CD4-positive, alpha-beta T cell treated with Interleukin-15 for 4 hours (primary cell): ENCODE measurements at places on chromosomes 6 and 20.

GRCh38 chr6:17536586-17536985 is 63.5 kb upstream of the FAM8A1 start:
- DNase-seq = no peak

DNA sequence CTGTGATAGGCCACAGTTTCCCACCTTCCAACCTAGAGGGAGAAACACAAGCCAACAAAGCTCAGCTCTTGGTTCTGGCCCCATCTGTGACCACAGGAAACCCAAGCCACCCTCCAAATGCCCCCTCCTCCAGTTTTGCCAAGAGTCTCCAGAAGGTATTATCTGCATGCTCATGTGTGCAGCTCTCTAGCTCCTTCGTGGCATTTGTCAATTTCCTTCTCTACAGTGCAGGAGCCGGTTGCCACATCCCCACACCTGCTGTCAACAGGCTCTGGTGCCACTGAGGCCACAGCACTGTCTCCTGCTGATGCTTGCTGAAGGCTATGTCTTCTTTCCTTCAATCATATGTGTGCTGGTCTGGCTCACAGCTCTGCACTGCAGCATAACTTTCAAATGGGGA is 177.2 kb downstream of the CLIC5 start:
- no peak for DNase-seq

GRCh38 chr6:143652841-143653331 is 24.9 kb upstream of the PHACTR2 start:
- DNase-seq = no peak

GRCh38 chr6:3297909-3298308 is 39.2 kb downstream of the PSMG4 start:
- DNase-seq = no peak

DNA sequence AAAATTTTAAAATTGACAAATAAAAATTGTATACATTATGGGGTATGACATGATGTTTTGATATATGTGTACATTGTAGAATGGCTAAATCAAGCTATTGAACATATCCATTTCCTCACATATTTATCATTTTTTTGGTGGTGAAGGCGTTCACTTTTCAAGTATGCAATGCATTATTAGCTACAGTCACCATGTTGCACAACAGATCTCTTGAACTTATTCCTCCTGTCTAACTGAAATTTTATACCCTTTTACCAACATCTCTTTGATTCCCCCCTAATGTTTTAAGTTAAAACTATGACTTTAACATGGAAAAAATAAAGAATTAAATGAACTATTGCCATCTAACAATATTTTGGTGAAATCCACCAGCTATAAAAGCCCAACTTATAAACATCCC is 65.2 kb upstream of the UST start:
- no peak for DNase-seq

- DNase-seq = no peak
These were observed 211.2 kb downstream of the C6orf118 start for GRCh38 chr6:165098165-165098564.

GRCh38 chr6:40755749-40756452 is 168.7 kb upstream of the LRFN2 start:
- no peak for DNase-seq

- no peak for DNase-seq
These were observed 15.2 kb downstream of the PGBD1 start for GRCh38 chr6:28296520-28297060.

DNA sequence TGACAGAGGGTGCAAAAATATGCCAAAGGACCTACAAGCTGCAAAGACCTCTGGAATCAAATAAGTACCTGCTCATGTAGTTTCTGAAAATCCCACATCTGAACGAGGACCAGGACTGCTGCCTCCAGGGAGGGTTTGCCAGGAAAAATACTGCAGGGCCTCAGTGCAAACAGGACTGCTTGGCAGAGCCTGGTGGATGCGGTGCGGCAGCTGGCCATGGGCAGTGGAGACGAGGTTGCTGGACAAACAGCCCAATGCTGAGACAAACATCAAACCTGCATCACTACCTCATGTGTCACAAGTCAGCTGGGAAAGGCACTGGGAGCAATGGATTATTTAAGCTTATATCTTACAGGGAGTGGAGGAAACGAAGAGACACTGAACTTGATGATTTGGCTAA is 238.8 kb downstream of the PAX1 start:
- no peak for DNase-seq

DNA sequence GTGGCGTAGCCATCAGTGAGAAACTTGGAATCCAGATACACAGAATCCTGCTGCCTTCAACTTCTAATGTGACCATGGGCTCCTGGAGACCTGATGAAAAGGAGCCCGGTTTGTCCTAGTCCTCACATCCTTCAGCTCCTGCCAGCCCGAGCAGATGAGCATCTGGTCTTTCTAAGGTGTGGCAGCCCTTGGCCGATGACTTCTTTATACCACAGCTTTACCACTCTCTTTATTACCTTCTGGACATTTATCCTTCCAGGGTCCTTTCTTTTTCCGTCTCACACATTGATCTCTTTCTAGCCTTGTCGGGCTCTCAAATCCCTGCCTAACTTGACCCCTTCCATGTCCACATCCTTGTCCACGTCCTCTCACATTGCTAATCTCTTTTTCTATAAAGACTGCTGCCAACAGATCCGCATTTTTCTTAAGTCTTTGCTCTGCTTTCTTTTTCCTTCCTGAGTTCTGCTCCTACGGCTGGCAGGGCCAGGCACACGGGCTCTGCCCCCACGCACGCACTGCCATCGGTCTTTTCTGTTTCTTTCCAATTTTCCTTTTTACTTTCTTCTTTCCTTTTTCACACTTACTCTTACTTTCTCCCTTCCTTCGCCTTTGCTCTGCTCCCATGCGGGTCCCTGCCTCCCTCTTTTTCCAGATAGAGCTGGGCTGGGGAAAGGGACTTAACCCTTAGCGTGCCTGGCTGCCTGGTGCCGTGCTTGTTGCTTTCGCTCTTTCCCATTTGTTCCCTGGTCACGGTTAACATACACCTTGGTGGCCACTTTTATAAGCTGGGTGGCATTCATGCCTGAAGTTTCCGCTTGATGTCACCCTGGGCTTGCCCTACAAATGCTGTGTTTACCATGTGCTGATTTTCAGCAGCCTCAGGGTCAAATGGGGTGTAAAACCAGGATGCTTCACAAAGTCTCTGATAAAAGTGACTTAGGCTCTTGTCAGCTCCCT is 9.4 kb upstream of the GMPR start:
- no peak for DNase-seq

DNA sequence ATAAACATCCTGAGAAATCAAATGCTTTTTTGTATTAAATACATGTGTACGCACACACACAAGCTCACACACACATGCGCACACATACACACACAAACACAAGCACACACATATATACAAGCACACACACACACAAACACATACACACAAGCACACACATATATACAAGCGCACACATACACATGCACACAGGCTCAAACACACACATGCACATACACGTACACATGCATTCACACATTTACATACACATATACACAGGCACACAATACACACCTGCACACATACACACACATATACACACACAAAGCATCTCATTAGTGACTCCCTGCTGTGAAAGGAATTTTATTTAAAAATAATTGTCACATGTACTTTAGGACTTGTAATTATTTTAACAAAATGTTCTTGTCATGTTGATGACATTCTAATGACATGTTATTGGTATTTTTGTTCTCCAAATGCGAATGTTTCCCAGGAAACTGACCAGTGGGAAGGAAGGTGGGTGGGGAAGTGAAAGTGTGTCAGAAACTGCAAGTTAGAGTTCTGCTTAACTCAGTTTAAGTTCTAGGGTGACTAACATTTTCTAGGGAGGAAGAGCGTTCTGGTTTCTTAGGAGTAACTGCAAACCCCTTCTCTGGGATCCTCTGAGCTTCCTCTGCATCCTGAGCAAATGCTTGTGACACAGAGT is 113.9 kb upstream of the ZNF217 start:
- DNase-seq = peak; percentile 40

DNA sequence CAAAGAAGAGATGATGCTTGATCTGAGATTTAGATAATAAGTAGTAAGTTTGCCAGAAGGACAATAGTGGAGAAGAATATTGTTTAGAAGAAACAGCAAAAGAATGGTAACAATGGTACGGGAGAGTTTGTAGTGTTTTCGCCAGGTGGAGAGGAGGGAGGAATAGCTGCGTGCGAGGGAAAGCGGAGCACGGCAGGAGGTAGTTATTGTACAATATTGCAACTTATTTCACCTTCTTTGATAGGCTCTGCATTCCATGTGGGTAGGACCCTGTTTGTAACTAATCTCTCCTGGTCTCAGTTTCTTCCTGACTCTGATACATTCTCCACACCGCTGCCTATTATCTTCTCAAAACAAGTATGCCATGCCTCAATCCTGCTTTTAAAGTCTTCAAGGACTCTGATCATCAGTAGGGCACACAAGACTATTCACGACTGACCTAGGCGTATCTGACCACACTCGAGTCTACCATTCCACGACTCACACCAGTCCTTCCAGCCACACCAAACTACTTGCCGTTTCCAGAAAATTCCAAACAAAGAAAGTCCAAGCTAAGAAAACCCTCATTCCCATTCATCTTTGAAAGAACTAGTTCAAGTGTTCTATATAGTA is 1.1 kb downstream of the PPIL4 start:
- no peak for DNase-seq

DNA sequence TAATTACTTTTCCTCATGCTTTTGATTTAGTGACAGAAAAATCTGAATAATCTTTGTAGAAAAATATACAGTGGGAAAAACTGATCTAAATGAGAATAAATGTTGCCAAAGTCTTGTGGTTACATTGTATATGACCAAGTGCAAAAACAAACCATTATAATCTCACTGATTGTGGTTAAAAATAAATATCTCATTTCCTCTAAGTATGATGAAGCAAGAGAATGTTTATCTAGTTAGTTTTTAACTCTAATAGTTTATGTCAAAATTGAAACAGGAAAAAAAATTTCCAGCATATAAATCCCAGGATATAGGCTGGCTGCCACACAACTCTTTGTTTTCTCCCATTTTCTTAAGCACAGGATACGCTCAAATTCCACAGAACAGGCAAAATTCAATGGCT is 392.7 kb upstream of the ID4 start:
- no peak for DNase-seq

DNA sequence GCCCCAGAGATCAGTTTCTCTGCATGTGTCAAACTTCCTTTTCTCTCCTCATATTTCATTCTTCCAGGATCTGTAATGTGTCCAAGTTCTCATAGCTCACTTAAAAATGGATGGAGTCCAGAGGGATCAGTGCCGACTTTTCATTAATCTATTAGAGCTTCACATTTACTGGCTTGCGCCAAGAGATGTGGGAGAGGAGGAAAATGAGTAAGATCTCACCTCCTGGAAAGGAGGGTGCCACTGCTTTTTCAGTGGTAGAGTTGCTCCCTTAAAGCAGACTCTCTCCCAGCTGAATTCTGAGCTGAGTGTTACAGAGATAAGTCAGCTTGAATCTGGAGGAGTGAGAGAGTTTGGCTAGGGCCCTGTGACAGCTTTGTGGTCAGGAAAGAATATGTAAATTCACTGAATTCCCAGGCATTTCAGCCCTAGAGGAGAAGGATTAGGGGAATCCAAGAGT is 175.9 kb downstream of the SOX4 start:
- no peak for DNase-seq

GRCh38 chr20:32681175-32682084 is 7.7 kb upstream of the C20orf203 start:
- DNase-seq = no peak

DNA sequence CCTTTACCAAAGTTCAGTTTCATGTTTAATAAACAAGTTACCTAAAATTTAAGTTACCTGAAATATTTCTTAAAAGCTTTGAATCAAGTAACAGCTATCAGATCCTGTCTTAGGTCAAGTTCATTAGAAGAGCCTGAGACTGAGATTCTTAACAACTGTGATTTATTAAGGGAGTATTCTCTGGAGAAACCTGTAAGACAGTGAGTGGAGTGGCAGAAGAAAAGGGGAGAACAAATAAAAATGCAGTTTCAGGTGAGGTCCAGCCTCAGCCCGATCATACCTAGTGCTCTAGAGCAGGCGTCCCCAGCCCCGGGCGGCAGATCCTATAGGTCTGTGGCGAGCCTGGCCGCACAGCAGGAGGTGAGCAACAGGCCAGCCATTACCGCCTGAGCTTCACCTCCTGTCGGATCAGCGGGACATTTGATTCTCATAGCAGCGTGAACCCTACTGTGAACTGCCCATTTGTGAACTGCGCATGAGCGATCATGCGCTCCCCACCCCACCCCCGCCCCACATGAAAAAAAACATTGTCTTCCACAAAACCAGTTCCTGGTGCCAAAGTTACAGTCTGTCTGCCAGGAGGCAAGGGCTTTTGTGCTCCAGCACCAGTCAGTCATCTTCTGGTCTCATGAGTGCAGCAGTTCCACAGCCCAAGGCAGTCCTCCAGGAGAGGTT is 59.2 kb upstream of the ADGRB3 start:
- DNase-seq = no peak

- DNase-seq = no peak
These were observed 147.9 kb downstream of the HAO1 start for GRCh38 chr20:7792150-7792869.

- DNase-seq = no peak
These were observed 113.9 kb downstream of the FYN start for GRCh38 chr6:111759331-111759835.

DNA sequence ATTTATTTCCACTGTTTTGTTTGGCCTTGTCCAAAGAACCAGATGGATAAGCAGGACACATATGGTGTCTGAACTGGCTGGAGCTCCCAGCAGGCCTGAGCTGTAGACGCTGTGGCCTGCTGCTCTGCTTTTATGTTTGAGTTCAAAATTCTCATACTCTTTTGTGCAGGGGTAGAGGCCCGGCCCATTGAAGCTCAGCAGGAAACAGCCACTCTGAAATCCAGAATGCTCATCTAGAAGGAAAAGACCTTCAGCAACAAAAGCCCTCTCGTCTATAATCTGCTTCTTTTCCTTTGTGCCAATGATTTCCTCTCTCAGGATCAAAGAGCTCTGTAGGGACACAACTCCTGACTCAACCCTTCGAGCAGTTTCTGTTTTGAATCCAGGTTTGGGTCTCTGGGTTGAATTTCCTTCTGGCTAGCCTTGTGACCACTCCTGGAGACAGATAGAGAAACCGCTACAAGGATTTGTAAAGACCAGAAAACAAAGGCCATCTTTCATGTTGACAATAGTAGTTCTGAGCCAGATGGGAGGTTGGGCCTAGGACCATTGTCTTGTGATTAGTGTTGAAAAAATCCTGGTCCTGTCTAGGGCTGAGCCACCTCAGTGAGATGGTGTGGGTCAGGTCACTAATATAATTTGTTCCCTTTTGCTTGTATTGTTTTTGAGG is 446.7 kb downstream of the BCKDHB start:
- no peak for DNase-seq

- DNase-seq = no peak
These were observed 49.6 kb upstream of the CCDC28A start for GRCh38 chr6:138724015-138724414.

- no peak for DNase-seq
These were observed 492.5 kb upstream of the MANEA start for GRCh38 chr6:95084867-95085266.

DNA sequence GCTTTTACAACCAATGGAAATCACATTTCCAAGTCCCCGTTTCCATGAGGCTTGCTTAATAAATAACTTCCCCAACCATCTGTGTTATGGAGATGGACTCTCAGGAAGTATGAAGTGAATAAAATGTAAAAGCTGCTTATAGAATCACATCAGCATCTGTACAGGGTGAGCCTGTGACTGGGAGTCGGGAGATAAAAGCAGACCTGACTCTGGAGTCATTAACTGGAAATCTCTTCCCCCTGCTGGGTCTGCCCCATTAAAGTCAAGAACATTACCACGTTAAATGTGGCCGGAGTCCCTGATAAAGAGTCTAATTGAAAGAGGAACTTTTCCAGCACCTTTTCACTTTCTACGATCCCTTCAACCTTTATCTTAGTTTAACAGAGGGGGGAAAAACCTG is 368.5 kb downstream of the DOK5 start:
- DNase-seq = no peak
